Femur (tissue), 1 donor: ENCODE measurements at places on chromosomes 7 and 10.

DNA sequence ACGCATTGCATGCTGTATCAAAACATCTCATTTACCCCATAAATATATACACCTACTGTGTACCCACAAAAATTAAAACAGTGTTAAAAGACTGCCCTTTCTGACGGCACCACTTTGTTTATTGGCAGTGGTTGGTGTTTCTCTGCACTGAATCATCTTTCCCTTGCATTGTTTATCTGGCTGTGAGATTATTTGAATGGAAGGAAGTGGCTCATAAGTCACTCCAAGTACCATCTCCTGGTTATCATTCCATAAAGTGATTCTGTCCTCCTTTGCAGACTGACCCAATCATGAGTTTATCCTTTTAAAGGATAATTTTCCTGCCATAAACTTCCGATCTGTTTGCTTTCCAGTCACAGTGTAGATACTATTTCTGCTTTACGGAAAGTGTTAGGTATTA is 183.8 kb downstream of the CAMK1D start:
- no peak for DNase-seq

DNA sequence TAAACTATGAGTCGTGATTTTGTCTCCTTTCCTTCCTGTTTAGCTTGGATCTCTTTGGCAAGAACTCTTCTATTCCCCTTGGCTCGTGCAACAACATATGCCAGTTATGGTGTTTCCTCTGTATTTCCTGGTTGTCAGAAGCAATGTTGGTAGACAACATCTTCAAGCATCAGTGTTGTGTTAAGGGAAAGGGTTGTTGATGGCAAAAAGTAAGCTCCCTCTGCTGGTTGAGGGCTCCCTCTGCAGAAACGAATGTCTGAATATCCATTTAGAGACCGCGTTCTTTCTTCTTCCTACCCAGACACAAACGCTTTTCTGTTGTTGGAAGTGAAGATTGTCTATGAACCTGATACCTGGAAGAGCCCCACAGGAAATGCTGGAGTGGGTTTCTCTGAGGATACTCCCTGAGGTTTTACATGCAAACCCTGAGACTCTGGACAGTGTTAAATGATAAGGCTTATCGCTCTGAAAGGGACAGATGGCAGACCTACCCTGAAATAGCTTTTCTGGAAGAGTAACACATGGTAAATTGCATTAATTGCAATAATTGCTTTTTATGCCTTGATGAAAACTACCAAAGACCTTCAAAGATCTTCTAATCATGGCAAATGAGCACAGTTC is 23.5 kb upstream of the C1QL3 start:
- DNase-seq, result no peak

- no peak for DNase-seq
These were observed 74.3 kb upstream of the MKX start for GRCh38 chr10:27819781-27820531.

DNA sequence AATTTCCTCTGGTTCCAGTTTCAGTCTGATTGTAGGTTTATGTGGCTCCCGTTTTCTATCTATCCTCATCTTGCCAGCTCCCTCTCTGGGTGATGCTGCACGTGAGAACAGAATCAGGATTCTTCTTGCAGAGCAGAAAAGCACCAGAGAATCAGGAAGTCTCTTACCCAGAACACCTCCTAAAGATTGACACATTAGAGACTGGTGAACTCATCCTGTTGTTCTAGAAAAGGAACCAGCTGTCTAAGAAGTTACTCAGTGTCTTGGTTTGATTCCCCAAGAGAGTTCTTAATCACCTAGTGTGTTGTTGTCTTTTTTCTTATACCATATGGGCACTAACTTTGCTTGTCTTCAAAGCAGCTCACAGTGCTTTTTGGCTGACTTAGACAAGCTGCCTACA is 152.4 kb downstream of the DGKI start:
- no peak for DNase-seq
